ENCODE measurements at places on chromosomes 13 and 19.

GRCh38 chr13:45658586-45659235 is 43.2 kb upstream of the ERICH6B start:
- no peak for DNase-seq

DNA sequence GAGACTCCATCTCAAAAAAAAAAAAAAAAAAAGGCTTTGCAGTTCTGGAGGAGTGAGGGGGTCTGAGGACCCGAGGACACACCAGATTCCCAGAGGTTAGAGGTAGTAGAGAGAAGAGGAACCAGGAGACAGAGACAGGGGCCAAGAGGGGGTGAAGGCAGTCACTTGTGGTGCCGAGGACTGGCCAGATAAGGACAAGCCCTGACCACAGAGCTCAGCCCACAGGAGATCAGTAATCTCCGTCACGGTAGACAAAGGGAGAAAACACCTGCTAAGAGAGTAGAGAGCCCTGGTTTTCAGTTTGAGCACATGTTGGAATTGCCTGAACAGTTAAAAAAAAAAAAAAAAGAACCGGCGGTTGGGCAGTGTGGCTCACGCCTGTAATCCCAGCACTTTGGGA is 1.7 kb upstream of the PRAM1 start:
- DNase-seq = no peak

DNA sequence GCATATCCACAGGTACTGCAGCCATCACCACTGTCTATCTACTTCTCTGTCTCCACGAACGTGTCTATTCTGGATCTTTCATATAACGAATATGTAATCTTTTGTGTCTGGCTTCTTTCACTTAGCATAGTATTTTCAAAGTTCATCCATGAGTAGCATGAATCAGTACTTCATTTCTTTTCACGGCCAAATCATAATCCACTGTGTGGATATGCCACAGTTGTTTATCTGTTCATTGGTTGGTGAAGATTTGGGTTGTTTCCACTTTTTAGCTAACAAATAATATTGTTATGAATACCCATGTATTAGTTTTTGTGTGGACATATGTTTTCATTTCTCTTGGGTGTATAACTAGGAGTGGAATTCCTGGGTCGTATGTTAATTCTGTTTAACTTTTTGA is 14.4 kb downstream of the RGCC start:
- DNase-seq = no peak

DNA sequence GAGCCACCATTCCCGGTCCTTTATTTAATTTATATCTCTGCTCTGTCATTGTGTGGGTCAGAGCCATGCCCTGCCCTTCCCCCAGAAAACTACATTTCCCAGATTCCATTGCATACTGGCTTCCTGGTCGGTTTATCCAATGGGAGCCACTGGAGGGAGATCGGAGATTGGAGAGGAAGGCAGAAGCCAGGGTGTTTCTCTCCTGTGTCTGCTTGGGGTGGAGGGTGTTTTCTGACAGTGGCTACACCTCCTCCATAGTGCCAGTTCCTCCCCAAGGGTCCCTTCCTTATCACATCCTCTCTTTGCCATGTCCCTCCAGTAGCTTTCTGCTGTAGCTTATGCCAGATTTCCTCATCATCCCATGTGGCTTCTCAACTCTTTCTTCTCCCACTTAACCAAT is 19.0 kb downstream of the OLFM2 start:
- DNase-seq = no peak

- no peak for DNase-seq
These were observed 897 bp upstream of the DMKN start for GRCh38 chr19:35514282-35514809.

DNA sequence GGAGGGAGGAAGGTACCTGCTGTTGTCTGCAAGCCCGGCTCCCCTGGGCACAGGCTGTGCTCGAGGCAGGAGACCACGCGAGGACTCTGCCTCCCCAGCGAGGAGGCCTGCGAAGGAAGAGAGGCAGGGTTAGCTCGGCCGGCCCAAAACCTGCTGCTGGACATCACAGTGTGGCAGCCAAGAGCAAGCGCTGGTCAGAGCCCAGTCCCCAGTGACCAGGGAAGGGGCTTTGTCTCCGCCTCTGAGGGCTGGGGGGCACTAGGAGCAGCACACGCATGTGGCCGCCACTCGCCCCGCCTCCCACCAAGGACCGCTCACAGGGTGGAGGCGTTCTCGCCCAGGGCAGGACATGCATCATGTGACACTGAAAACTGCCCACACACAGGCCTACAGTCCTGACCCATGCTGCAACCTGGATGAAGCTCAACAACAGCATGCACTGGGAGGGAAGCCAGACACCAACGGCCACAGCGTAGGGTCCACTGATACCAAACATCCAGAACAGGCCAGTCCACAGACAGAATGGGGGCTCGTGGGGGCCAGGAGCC is 8.5 kb downstream of the MIER2 start:
- DNase-seq = no peak

DNA sequence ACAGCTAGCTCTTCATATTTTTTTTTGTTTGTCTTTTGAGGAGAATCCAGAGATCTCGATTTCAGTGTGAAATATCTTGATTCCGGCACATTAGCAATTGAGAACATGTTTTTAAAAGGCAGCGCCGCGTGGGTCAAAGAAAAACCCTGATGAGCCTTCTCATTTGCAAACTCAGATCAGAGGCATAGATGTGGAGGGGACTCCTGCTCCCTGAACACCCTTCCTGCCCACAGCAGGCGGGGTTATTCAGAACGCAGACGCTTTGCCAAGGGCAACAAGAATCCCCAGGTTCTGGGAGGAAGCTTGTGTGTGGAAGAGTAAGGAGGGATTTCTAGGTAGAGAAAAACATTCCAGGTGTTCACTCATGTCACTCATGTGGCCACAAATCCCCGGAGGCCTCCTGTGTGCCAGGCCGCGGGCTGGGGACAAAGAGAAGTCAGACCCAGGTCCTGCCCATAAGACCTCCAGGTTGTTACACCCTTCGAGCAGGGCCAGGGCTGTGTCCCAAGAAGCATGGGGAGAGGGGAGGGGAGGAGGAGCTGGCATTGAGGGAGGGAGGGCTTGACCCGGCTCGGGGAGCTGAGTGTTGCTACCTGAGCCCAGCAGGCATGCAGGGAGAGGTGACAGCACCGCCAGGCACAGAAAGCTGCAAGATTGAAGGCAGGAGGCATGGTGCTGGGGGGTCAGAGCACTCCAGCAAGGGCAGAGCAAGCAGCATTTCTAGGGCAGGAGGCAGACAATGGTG is 15.9 kb upstream of the IGLON5 start:
- DNase-seq = no peak

DNA sequence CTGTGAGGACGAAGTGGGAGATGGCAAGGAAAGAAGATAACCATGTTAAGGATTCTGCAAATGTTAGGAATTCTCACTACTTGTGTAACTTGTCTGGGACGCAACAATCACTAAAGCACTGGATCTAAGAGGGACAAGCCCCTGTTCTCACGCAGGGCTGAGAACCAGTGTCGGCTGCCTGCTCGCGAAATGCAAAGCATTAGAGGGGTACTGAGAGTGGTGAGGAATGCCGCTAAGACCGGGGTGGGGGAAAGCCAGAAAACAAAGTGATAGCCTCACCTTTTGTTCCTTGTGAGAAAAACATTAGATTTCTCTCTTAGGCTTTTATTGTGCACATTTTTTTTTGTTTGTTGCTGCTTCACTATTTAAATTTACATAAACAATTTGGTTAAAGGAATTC is 241.9 kb downstream of the ABCC4 start:
- no peak for DNase-seq

GRCh38 chr19:6457958-6458694 is 1.5 kb downstream of the SLC25A23 start:
- DNase-seq = no peak

- DNase-seq = no peak
These were observed 12.1 kb downstream of the MIR17HG start for GRCh38 chr13:91359631-91360030.

DNA sequence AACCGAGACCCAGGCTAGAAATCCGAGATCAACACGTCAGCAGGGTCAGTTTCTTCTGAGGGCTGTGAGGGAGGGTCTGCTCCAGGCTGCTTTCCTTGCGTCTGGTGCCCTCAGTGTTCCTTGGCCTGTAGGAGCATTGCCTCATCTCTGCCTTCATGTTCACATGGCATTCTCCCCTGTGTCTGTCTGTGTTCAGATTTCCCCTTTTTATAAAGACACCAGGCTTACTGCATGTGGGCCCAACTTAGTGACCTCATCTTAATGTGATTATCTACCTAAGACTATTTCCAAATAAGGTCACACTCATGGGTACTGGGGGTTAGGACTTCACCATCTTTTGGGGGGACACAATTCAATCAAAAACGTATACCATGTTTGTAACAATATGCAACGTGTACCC is 57.2 kb upstream of the C1QTNF9 start:
- DNase-seq = no peak

DNA sequence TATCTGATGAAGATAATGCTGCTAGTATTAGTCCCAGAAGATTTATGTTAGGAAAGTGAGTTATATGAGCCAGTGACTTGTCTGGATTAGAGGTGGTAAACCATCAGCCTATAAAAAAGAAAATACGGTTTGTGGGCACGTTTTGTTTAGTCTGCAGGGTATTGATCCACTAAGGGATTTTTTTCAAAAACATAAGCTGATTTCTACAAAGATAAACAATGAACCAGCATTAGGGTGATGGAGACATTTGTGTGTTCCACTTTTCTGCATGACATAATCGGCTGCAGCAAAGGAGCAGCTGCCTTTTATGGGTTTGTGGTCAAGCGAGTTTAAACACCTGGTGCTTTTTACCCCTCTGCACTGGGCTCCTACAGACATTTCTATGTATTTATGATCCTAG is 836.4 kb upstream of the GPC6 start:
- DNase-seq = no peak

DNA sequence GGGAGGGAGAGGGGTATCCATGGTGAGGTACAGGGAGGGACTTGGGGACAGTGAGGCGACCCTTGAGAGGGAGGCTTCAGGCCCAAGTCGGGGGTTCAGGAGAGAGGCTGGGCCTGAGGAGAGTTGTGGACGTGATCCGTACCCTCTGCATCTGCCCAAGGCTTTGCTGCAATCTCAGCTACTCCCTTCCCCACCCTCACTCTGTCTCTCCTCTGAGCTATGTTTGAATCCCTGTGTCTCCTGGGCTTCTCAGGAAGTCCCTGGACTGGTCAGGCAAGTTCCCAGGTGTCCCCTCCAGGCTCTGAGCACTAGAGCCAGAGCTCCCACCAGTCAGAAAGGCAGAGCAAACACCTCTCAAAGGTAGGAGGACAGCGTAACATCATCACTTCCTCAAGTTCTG is 1.8 kb downstream of the LIN37 start:
- DNase-seq = no peak

GRCh38 chr19:40371802-40372122 is 18.2 kb downstream of the HIPK4 start:
- DNase-seq = no peak

DNA sequence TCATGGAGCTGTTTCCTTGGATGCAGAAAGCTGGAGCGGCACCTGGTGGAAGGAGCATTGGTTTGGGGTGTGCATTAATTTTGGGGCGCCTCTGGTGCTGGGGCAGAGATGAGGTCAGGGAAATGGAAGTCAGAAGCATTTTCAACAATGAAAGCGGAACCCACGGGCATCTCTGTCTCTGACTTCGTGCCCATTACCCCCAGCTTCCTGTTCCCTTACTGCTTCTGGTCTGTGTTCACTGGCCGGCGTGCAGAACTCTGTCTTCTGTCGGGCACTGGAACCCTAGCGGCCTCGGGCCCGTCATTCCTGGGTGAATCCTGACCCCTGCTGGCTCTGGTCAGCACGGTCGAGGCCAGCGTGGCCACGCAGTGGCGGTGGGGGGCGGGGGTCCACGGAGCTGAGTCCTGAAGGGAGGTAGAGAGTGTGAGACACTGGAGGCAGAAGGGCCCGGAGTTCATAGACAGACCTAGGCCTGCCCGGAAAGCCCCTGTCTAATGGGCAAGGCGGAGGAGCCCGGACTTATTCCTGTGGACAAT is 7.9 kb upstream of the LINGO3 start:
- DNase-seq = no peak

DNA sequence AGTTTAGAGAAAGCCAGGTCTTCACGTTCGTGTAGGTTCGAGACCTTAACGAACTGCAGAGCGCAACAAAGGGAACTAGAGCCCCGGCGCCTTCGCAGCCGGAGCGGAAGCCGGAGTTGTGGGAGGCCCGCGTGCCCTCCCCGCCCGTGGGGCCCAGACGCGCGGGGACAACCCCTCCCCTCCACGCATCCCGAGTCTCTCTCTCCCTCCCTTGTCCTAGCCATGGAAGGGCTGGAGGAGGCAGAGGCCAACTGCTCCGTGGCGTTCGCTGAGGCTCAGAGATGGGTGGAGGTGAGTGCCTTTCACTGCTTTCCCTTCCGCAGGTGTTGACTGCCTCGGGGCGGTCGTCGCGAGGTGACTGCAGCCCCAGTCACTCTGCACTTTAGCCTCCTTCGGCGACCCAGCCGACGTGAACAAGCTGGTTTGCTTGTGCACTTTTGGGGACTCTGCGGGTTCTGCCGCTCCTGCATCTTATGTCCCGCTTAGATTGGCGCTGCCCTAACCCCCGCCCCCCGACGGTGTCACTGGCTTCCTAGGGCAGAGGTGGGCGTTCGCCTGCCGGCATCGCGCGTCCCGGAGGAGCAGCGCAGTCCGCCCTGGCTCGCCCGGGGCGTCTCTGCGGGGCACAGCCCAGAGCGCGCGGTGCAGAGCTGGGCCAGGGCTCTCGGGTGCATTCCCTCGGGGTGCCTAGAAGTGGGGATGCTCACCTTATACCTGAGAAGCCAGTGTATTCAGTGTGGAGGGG is 478 bp downstream of the LMO7 start:
- no peak for DNase-seq

DNA sequence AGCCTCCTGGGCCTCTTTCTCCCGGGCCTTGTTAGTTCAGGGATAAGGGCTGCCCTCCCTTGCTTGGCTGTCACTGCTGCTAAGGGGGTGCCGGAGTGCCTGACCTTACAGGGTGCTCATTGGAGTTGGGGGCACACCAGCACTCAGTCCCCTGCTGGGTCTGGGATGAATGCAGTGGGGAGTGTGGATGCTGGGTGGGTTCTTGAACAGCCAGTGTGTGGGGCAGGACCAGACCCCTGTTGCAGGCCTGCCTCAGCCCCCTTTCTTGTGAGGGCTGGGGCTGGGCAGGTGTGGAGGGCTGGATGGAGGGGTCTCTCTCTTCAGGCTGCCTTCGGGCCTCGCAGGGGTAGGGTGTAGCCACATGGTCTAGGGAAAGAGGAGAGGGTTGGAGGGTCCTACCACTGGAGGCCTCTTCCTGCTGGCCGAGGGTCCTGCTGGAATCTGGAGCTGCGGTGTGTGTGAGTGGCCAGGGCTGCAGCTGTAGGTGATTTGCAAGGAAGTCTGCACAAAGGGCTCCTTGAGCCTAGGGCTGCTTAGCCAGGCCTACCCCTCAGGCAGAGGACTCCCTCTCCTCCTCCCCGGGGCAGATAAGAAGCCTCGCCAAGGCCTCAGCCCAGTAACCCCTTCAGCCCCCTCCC is 3.2 kb downstream of the CEBPA start:
- DNase-seq = no peak

GRCh38 chr19:6074709-6075403 is 35.4 kb downstream of the RFX2 start:
- DNase-seq = no peak

- no peak for DNase-seq
These were observed 617 bp upstream of the IQCN start for GRCh38 chr19:18274781-18275356.

- no peak for DNase-seq
These were observed 1.1 kb downstream of the CYP2S1 start for GRCh38 chr19:41194157-41194552.

Measured in vagina (tissue), 2 donors.